Fibroblast of the aortic adventitia (primary cell): ENCODE measurements at places on chromosomes 7 and 10. TPM values are rescaled to one million over a fixed set of nuclear protein-coding genes. Genes with fewer than 3 reads are reported as not detected.

The CALN1 gene
- not detected in 2 replicates for total RNA-seq

DNA sequence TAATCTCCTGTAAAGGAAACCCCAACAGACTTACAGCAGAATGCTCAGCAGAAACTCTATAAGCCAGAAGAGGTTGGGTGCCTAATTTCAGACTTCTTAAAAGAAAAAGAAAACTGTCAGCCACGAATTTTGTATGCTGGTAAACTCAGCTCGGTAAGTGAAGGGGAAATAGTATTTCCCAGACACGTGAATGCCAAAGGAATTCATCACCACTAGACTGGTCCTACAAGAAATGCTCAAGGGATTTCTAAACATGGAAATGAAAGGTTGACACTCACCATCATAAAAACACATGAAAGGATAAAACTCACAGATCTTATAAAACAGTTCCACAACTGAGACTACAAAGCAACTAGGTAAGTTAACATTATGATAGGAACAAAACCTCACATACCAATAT, 68.6 kb downstream of the GLCCI1 start:
- no peak for DNase-seq

DNA sequence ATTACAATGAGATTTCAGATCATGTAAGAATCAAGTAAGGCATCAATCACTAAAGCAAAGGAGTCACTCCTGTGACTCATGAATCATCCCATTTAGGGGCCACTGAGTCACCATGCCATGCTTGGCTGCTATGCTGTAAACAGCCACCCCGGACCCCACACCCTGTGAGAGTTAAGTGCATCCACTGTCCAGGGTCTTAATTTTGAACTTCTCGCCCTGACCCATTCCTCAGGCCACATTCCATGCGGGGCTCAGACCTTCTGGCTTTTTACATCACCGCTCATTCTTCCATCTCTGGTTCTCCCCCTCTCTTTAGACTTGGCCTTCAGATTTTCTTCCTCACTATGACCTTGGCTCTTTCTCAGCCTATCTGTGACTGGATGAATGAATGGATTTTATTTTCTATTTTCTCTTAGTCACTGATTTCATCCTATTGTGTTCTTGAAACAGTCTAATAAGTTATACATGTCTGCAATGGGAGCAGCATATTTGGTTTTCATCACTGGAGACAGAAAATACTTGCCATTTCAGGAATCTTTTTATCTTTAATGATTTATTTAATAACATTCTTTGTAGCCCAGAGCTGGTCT, 239.6 kb downstream of the SKIDA1 start:
- peak; percentile 57 for DNase-seq

GRCh38 chr7:999941-1000935, 17.3 kb downstream of the CYP2W1 start:
- DNase-seq, result no peak

The SFTPA1 gene
- not detected in 2 replicates for total RNA-seq

The TUBAL3 gene
- not detected in 2 replicates for total RNA-seq

- no peak for DNase-seq
Observed at GRCh38 chr7:100670074-100670473, 3.5 kb upstream of the GNB2 start.

DNA sequence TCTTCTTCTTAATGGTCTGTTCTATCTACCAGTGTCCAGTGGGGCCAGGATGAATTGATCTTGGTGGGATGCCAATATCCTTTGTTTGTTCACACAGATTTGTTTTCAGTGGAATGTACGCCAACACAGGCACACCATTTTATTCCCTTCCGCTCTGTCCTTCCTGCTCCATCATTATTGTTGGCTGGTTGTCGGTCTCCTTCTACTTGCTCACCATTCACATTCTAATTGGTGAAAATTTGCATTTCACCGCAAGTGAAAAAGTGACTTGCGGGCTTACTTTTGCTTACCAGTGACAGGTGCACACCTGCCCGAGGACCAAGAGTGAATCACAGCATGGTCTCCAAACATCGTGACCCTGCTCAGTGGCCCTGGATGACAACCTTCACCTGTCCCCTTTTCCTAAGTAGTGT, 148.3 kb downstream of the NOC3L start:
- no peak for DNase-seq

DNA sequence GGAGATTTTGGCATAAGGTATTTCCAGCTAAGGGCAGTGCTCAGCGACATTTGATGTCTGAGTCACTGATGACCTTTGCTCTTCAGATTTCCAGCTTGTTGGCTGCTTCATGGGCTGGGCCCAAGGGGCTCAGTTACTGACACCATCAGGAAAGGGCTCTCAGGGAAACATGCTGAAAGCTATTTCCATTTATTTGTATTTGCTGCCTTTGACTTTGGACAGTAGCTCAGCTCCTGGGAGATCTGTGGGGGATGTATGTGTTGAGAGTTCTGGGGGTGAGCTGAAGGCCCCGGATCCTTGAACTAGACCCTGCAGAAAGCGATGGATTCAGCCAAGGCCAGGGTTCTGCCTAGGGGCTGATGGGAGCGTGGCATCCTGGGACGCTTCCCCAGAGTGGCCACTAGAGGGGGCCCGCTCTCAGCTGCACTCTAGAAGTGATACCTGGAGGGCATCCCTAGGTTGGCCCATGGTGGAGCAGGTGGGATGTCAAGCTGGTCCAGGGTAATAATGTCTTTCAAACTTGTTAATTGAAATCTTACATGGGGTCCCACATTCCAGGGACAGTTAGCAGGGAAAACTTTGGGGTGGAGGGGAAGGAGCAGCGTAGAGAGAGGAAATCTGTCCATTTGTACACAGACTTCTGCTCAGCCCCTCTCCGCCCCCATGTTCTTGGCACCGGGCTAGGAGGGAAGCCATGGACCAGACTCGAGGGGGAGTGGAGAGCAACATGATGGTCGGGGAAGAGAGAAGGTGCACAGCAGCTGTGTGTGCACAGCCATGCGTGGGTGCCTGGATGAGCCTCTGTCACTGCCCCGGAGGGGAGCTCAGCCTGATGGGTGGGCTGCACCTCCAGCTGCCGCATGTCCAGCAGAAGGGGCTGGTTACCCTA, 3.0 kb upstream of the BTBD16 start:
- DNase-seq, result peak; percentile 39

DNA sequence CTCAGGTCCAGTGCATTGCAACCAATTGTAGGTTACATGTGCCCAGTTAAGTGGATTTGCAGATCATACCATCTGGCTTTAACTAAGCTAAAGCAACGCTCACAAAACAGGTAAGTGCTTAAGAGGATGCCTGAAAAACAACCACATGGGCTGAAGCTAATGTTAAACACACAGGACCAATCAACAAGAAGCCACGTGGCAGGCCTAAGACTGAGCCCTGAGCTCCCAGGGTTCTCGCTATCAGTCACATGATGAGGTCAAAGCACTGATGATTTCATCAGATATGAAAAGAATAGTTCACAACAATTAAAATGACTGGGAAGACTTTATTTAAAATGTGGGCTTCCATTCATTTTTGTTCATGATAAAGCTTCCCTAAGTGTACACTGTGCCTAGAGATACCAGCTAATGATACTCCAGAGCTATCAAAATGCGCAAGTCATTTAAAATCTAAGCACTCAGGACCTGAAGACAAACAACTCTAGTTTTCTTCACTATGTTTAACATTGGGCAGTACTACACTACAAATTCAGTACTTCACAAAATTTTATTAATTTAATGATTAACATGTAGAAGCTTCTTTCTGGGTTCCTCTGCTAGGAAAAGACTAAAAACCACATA, 90.6 kb downstream of the PIP4K2A start:
- DNase-seq, result no peak

DNA sequence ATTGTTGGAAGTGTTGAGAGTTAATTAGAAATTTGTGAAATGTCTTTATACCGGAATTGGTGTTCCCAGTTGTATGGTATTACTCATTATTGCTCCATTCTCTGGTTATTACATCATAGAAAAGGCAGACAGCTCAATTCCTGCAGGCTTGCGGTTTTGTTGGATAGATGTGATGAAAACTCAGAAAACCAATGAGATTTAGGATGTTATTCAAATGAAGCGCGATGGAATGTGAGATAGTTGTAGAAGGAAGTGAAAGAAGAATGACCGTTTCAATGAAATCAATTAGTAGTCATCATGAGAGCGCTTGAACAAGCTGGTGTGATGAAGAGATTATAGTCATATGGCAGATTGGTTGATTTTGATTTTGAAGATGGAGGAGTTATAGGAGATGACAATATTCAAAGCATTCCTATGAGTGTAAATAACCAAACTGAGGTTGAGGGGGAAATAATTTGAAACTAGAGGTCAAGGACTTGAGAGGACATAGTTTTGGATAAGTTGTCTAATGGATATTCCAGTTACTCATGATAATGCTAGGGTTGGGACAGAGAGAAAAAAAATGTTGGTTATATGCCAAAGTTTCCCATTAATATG, 991.5 kb downstream of the NRG3 start:
- peak; percentile 62 for DNase-seq

The PBLD gene
- total RNA-seq, result 6.6 and 10.8 TPM in 2 replicates

DNA sequence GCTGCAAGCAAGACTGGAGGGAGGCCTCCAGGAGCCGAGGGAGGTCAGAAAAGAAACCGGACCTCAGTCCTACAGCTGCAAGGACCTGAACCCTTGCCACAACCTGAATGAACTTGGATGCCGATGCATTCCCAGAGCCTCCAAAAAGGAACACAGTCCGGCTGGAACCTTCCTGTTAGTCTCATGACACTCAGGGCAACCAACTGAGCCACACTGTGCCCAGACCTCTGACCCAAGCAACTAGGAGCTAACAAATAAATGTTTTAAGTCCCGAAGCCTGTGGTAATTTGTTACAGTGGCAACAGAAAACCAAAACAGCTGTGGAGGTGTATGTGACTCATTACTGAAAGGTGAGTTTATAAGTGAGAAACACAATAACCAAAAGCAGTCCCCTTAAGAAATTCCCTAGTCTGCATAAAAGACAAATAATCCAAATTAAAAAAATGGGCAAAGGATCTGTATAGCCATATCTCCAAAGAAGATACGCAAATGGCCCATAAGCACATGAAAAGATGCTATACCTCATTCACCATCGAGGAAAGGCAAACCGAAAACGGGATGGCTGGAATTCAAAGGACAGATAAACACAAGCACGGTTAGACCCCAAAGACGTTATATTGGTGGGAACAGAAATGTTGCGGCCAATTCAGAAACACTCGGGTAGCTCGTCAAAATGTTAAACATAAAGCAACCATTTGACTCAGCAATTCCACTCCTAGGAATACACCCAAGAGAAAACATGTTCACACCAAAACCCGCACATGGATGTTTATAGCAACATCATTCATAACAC, 24.8 kb downstream of the GNA12 start:
- no peak for DNase-seq

The PHKG1 gene
- 2.3 and 3.4 TPM in 2 replicates for total RNA-seq

DNA sequence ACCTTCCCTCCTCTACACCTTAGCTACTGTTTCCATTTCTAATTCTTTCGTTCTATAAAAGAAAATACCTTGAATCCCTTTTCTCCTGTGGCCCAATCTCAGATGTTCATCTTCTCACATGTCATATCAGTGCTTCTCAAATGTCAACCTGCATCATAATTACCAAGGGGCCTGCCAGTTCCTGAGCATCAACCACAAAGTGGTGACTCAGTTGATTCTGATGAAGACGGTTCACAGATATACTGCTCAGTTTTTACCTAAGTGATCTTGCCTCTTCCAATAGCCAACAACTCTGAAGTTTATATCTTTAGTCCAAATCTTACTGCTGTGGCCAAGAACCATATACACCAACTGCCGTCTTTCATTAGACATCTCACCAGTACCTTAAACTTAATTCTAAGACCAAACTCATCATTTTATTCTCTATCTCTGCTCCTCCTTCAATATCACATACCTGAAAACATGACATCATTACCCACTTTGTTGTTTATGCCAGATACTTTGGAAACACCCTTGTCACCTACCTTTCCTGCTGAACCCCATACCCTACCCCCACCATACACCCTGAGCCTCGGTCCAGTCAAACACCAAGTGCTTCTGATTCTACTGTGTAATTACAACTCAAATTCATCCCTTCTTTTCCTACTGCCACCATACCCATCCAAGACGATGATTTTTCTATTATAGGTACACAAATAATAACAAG, 115.5 kb downstream of the LMBR1 start:
- DNase-seq, result no peak

The MYL7 gene
- total RNA-seq, result not detected in 2 replicates

The VAX1 gene
- total RNA-seq, result not detected in 2 replicates

The NKX2-3 gene
- not detected in 2 replicates for total RNA-seq

The TCTN3 gene
- 20.4 and 38.3 TPM in 2 replicates for total RNA-seq

DNA sequence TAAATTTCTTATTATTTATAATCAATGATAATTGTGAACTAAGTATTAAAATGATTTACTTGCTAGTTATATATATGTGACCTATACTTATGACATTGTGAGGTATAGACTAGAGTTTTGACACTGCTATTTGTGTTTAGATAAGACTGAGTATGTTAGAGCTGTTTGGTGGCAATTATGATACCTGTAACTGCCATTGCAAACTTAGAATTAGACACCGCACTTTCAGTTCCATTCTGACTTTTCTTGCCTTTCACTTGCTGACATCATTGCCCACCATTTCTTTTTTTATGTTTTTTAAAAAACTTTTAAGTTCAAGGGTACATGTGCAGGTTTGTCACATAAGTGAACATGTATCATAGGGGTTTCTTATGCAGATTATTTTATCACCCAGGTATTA, 214.5 kb downstream of the MBL2 start:
- no peak for DNase-seq

The AOC1 gene
- not detected in 2 replicates for total RNA-seq

The VPS26A gene
- total RNA-seq, result 49.2 and 54.9 TPM in 2 replicates

GRCh38 chr10:5594271-5595049, 69.7 kb downstream of the CALML3 start:
- DNase-seq, result no peak

GRCh38 chr7:2804227-2804763, 39.8 kb downstream of the GNA12 start:
- no peak for DNase-seq
